T-helper 1 cell (primary cell): ENCODE measurements at places on chromosomes 7 and 10.

- DNase-seq = no peak
Measured at GRCh38 chr7:31702354-31702753, 15.3 kb downstream of the PPP1R17 start.

- DNase-seq = peak; percentile 40
Measured at GRCh38 chr10:70758757-70759514, 26.2 kb downstream of the TBATA start.

DNA sequence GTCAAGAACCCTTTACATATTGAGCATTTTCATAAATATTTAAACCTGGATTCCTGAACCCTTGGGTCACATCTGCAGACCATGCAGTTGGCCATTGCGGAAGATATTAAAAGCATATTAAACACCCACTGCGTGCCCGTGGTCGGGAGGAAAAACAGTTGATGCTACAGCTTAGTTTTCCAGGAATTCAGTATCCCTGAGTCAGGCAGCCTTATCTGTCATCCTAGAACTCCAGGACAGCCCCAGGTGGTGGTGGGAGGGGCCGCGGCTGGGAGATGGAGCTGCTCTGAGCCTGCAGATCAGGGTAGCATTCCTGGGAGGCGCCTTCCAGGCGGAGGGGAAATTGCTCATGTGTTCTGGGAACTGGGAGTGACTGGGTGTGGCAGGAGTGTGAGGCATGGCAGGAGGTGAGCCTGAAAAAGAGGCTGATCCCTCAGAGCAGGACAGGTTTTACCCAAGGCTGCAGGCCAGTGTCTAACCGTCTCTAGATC is 222.9 kb upstream of the SH2B2 start:
- no peak for DNase-seq

GRCh38 chr10:84329196-84329611 is 815 bp downstream of the CCSER2 start:
- DNase-seq = no peak

DNA sequence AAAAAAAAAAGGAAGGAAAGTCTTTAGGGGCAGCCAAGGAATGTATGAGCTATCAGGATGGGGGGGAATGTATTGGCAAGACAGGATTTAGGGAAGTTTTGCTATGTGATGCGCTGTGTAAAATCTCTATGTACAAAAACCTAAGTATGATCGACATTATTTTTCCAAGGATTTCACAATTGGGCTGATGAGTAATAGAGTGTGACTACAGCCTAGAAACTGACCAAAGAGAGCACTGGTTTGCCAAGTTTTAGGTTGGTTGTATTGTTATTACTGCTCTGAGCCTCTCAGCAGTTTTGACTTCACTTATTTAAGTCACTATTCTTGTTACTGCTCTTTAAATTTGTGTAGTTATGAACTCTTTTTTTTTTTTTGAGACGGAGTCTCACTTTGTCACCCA is 107.3 kb downstream of the NRCAM start:
- DNase-seq = no peak

- DNase-seq = no peak
Measured at GRCh38 chr7:75963381-75963995, 30.9 kb downstream of the TMEM120A start.

- no peak for DNase-seq
Measured at GRCh38 chr10:61542596-61542995, 89.4 kb upstream of the TMEM26 start.

DNA sequence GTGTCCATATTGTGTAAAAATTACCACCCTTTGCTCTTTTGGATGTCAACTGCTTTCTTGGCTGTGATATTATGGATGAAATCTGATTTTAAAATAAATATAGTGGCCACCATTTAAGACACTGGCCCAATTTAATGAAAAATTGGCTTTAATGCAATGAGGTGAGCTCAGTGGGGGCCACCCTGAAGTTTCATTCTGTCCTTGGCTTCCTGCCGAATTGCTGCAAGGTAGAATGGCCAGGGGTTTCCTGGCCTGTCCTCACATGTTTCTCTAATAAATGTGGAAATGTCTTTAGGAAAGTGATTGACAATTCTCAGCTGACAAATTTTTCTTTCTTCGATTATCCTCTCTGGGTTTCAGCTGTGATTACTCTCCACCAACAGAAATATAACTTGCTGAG is 36.0 kb downstream of the DYNC1I1 start:
- DNase-seq = no peak

- DNase-seq = no peak
Measured at GRCh38 chr7:37825038-37825437, 23.4 kb upstream of the NME8 start.

- DNase-seq = peak; percentile 52
Measured at GRCh38 chr7:50353201-50353600, 48.7 kb downstream of the IKZF1 start.

GRCh38 chr10:3904419-3904960 is 119.5 kb upstream of the KLF6 start:
- no peak for DNase-seq

- no peak for DNase-seq
Measured at GRCh38 chr10:96718304-96718990, 1.9 kb downstream of the PIK3AP1 start.

GRCh38 chr7:24395512-24395911 is 111.5 kb downstream of the NPY start:
- no peak for DNase-seq

GRCh38 chr7:139341776-139342226 is 664 bp downstream of the FMC1 start:
- DNase-seq = no peak

DNA sequence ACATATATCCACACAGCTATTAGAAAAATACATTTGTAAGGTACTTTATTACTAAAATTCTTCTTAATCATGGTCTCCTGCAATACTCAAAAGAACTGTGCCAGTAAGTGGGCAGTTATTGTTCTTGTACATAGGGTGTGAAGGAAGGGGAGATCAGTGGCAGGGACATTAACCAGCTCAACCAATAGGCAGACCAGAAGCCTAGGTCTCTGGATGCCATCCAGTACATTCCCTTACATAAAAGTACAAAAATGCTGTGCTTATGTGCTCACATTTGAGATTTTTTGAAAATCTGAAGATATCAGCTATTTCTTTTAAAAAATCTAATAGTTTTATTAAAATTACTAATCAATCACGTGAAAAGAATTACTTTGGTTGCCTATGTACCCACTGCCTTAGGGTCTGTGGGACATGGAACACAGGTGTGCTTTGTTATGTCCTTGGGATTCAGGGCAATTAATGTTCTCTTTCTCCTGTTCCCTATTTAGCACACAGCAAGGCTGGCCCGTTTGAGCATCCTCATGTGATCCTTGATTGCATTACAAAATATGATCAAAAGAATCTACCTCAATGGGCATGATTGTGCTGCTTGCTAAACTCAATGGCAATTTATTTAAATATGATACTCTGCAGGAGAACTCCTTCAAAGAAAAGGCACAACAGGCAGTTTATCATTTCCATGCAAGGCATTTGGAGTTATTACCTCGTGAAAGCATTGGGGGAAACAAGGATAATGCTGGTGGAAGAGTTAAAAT is 22.7 kb downstream of the TWIST1 start:
- DNase-seq = no peak

- no peak for DNase-seq
Measured at GRCh38 chr7:104453190-104453589, 124.8 kb downstream of the LHFPL3 start.

- no peak for DNase-seq
Measured at GRCh38 chr7:8094164-8095140, 125.9 kb downstream of the GLCCI1 start.

DNA sequence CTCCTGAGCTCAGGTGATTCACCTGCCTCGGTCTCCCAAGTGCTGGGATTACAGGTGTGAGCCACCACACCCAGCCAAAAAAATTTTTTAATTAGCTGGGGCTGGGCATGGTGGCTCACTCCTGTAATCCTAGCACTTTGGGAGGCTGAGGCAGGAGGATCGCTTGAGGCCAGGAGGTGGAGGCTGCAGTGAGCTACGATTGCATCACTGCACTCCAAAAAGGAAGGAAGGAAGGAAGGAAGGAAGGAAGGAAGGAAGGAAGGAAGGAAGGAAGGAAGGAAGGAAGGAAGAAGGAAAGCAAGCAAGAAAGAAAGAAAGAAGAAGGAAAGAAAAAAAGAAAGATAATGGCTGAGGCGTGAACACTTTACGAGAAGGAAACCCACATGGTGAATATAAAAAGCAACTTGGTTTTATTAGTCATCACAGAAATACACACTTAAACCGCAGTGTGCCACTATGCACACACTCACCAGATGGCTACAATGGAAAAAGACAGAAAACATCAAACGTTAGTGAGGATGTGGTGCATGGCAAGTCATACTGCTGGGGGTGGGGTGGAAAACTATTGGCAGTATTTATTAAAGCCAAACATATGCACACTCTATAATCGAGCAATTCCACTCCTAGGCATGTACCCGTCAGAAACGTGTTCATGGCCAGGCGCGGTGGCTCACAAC is 4.4 kb upstream of the CCL26 start:
- peak; percentile 87 for DNase-seq

DNA sequence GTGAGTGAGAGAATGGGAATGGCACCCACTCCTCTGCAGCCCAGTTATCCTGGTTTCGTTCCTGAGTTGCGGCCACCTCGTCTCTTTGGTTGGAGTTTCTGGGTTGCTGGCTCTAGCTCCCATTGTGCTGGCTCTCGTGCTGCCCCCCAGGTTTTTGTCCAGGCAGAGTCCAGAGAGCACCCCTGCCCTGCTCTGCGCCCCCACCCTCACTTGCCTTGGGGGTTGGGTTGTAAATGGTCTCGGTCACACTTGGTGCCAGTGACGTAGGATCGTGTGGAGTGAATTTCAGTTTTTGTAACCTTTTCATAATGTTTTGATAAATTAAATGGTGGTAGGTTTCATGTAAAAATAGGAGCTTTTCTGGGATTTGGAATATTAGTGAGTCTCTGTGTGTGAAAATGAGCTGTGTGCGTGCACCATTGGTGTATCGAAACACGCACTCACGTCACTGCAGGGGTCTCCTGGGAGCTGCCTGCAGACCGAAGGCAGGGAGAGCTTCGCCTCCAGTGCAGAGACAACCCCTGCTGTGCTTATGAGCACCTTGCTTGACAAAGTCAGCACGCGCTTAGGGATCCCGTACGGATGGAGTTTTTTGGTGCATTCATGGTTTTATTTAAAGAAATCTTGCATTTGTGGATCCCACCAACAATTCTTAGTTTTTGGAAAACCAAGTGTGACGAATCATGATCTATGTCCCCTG is 32.9 kb downstream of the PFKP start:
- DNase-seq = no peak

GRCh38 chr7:6536262-6537260 is 14.7 kb downstream of the GRID2IP start:
- no peak for DNase-seq

GRCh38 chr7:69619635-69620034 is 21.4 kb downstream of the AUTS2 start:
- DNase-seq = no peak

- no peak for DNase-seq
Measured at GRCh38 chr10:1736144-1736971, 967 bp downstream of the ADARB2 start.

- no peak for DNase-seq
Measured at GRCh38 chr10:3786295-3787015, 1.4 kb upstream of the KLF6 start.

GRCh38 chr10:51010977-51011376 is 63.3 kb upstream of the PRKG1 start:
- no peak for DNase-seq

GRCh38 chr10:11515596-11516430 is 95.6 kb downstream of the USP6NL start:
- DNase-seq = peak; percentile 10

DNA sequence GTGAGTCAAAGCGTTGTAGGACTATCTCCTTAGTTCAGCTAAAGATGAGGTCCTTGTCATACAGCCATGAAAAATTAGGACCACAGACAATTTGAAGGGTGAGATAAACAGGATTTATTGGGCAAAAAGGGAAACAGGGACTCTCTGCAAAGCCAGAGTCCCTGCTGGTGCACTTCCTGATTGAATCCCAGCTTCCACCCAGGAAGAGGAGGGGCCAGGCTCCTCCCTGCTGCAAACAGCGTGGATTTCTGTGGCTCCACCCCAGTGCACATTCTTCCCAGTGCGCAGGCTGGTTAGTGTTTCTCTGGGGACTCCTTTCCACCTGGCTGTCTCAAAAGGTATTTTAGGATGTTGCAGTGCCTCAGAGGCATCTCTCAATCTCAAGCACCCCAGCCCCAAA is 165.4 kb upstream of the YAE1 start:
- no peak for DNase-seq

DNA sequence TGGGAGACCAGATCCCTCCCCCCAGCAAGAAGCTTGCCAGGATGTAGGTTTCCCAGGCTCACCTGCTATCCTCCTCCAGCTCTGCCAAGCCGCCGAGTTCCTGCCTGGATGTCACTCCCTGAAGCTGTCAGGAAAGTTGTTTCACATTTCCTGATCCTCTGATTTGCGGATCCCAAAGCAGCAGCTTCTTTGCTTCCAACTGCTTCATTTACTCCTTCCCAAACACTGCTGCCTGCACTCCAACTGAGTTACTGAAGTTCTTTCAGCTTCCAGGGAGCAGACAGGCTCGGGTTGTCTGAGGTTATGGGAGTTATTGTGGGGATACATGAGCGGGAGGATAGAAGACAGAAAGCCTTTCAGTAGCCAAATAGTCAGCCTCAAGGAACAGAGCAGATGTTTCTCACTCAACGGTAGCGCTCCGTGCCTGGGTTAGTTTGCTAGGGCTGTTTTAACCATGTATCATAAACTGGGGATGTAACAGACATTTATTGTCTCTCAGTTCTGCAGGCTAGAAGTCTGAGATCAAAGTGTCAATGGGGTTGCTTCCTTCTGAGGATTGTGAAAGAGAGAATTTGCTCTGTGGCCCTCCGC is 516.0 kb downstream of the REEP3 start:
- DNase-seq = no peak

GRCh38 chr10:133213641-133214467 is 16.2 kb upstream of the UTF1 start:
- no peak for DNase-seq

- no peak for DNase-seq
Measured at GRCh38 chr7:55077561-55078410, 59.0 kb downstream of the EGFR start.

DNA sequence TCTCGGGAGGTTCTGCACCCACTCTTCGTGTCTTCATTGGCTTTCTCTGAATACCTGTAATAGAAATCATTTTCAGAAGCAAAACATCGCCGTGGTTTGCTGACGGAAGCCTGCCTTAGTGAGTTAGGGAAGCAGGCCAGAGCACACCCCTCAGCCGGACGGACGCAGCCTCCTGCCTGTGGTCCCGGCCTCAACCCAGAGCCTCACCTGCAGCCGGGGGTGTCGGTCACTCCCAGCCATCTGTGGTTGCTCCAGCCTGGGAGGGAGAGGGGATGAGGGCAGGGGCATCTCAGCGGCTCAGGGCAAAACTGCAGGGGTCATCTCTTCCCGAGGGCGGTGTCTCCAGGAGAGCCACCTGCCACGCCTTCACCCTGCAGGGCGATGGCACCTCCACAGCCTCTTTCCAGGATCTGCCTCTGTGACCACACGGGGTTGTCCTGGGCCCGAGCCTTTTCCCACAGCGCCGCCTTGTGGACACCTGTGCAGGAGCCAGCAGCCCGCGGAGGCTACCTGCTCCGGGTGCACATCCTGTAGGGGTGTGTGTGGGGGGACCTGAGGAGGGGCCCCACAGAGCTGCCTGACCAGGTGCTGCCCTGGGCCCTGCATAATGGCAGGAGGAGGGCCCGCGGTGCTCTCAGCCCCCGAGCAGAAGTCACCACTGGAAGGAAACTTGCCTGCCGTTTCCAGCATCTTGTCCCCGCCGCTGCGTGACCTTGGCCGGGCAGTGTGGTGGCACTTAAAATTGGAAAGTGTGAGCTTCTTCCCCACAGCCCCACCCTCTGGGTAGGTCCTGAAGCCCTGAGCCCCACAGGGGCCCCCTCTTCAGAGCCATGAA is 21.6 kb upstream of the AP5Z1 start:
- peak; percentile 86 for DNase-seq
